ENCODE measurements at places on chromosomes 13 and 19.

- DNase-seq, result no peak
Measured at GRCh38 chr13:102772042-102772425, 1.6 kb downstream of the TEX30 start.

DNA sequence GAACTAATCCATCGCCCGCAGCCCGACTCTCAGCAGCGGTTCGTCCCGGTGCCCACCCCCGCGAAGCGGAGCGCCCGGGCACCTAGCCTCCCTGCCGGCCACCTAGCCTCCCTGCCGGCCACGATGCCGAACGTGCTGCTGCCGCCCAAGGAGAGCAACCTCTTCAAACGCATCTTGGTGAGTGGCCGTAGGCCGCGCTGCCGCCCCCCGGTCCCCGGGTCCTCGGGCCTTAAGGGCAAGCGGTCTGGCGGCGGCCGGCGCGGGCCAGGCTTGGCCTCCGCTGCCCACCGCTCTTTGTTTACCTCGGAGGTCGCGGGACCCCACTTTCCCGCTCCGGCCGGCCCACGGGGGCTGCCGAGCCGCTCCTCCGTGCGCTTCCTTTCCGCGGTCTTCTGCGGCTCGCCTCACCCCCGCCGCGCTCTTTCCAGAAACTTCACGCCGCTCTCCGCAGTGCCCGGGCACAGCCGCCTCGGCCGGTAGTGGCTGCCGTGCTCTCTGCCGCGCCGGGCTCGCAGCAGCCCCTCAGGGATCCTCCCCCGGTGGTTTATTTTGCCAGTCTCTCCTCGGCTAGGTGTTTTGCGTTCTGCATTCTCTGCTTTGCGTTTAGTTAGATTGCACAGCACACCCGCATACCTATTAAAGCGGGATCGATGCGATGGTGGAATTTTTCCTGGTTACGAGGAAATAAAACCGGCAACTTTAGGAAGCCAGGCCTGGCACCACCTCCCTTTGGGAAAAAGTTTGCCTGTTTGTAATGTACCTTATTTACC lies 524 bp downstream of the NAA16 start:
- DNase-seq, result peak; percentile 81

GRCh38 chr19:29724102-29724641 lies 9.1 kb upstream of the C19orf12 start:
- DNase-seq, result no peak

GRCh38 chr13:50309882-50310594 lies 294.8 kb downstream of the KCNRG start:
- no peak for DNase-seq

DNA sequence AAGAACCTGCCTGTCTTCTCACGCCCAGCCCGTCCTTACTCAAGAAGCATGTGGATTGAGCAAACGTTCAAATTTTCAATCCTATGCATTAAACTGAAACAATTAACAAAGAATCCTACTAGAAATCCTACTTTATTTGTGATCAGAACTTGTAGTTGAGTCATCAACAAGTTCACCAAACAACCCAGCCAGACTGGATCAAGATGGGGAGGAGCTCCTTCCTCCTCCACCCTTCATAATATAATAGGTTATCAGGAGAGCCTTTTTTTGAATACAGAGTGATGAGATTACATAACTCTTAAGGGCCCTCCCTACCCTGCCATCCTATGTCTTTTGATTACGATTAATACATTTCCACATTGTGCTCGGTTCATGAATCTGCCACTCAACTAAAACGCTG lies 32.7 kb downstream of the SOX21 start:
- no peak for DNase-seq
